ENCODE measurements at places on chromosomes 16 and 17.

GRCh38 chr16:23333034-23333579 lies 31.0 kb downstream of the SCNN1B start:
- no peak for DNase-seq

DNA sequence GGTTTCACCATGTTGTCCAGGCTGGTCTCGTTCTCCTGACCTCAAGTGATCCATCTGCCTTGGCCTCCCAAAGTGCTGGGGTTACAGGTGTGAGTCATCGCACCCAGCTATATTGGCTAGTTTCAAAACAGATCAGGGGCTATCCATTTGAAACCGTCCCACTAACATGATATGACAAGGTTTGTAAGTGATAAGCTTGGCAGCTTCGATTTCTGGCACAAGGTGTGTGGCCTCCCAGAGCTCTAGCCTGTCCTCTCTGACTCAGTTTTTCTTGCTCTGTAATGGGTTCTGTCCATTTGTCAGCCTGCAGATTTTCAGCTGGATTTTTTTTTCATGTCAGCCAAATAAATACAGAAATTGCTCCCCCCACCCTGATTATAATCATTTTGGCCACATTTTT lies 31.8 kb upstream of the TENT4B start:
- DNase-seq = no peak

- DNase-seq = no peak
Observed at GRCh38 chr16:52740766-52741165, 193.8 kb upstream of the TOX3 start.

DNA sequence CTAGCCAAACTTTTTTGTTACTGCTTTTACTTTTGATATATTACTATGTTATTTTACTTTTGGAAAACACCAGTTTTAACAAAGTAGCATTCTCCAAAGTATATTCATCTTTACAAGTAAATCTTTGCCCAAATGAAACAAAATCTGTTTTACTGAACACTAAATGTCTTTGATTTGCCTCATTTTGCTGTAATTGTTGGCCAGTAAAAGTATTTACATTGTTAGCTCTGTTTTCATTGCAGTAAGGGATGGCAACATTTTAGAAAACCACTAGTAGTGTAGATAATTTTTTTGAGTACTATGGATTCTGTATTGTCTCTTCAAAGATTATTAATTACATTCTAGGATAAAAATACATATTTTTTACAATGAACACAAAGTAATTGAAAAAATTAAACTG lies 10.6 kb downstream of the SNTB2 start:
- DNase-seq = no peak

DNA sequence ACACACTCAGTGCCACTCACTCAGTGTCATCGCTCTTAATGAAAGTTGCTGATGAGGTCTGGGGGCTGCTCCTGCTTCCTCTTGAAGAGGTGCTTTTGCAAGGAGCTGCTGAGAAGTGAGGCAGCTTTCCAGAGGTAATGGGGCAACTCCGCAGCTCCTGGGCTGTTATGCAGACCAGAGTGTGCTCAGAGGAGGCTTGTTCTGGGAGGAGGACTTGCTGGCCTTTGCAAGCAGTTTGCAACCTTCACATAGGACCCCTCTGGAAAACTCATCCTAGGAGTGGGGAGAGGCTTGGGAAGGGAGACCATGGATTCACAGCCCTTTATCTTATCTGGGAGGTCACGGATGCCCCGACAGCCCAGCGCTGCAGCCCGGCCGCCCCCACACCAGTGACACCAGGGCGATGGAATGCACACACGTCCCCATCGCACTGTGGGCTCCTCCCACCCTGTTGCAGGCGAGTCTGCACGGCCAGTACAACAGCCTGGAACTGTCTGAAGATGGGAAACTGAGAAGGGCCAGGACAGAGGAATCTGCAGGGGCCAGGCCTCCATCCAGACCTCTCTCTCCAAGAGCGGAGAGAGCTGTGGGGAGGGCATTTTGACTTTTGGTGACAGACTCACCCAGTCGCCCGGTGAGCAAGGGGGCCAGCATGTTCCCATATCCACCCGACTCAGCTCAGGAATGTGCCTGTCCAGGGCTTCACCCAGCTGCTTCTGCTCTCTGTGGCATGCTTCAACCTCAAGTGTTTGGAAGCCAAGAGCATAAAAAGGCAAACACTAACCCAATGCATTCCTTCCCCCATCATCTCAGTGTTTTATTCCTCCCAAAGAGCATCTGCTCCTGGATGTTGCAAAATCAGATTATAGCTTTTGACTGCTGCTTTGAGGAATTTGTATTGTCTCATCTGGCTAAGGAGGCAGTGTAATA lies 78.6 kb upstream of the ZNF469 start:
- DNase-seq = no peak

Measured in stimulated activated CD4-positive, alpha-beta T cell treated with anti-CD3 and anti-CD28 coated beads, TNF-alpha, amount 100 ng/mL, for 4 hours (primary cell).